ENCODE measurements at places on chromosomes 5 and 9.

- DNase-seq = no peak
These were observed 33.5 kb upstream of the LPCAT1 start for GRCh38 chr5:1557114-1557873.

- DNase-seq = no peak
These were observed 38.5 kb downstream of the UBTD2 start for GRCh38 chr5:172245046-172245445.

DNA sequence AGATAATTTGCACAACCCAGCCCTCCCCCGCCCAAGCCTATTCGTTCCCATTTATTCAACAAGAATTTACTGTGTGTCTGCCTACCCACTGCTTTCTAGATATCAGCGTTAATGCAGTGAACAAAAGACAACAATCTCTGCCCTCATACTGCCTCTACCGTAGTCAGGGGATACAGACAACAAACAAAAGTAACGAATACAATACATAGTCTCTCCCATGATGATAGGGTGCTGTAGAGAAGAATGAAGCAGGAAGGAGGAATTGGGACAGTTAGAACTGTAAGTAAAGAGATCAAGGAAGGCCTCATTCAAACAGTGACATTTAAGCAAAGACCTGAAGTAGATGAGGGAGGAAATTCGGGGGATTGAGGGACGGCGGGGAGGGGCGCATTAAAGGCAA is 1.7 kb downstream of the GFM2 start:
- no peak for DNase-seq

DNA sequence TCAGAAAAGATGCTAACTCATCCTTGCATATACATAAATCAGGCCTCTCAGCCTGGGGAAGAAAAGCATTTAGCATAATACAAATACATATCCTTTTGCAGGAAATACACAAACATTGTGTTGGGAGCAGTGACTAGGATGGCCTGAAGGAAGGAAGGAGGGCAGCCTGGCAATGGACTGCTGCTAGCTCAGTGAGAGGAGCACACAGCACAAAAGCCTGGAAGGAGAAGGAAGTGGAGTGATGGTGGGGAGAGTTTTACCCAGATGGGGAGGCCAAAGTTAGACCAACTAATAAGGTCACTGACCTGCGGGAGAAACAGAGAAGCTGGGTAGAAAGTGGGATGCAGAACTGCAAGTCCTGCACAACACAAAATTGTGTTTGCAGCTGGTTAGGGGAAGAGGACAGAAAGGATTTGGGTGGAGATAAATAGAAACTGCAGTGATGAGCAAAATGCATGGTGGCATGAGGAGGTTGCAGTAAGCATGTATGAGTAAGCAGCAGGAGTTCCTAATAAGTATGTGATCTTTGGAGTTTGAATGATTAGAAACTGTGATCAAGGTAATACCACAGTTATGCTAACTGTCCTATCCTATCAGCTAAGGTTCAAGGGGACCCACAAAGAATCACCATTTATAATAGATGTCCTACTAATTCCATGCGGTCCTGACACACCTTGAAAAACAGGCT is 39.5 kb downstream of the SEMA6A start:
- DNase-seq = no peak
